ENCODE measurements at places on chromosomes 11 and 22. TPM values are rescaled to one million over a fixed set of nuclear protein-coding genes. Genes with fewer than 3 reads are reported as not detected.

DNA sequence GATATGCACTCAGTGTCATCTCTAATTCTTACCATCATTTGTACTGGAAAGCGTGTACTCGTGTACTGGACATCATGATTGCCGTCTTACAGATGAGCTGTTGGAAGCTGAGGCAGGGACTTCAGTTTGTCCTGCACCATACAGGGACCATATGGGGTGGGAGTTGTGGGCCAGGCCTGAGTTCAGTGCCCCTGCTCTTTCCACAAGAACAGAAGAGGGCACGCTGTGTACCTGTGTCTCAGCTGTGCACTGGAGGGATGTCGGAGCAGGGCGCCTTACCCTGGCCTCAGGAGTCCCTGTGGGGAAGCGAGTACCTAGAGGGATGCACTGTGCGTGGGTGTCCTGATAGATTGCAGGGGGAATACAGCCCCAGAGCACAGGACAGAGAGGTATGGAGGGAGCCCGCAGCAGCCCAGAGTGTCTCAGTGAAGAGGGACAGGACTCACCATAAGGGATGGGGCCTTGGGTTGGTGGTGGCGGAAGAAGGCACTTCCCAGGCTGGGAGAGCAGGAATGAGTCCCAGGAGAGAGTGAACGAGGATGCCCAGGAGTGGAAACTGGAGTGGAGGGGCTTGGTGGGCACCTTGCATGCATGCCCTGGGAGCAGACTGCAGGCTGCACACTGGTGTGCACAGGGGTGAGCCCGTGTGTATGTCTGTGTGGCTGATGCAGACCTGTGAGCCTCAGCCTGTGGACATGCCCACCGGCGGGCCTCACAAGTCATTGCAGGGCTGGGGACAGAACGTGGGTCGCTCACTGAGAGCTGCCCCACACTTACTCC lies 329.7 kb downstream of the TBC1D22A start:
- no peak for DNase-seq

DNA sequence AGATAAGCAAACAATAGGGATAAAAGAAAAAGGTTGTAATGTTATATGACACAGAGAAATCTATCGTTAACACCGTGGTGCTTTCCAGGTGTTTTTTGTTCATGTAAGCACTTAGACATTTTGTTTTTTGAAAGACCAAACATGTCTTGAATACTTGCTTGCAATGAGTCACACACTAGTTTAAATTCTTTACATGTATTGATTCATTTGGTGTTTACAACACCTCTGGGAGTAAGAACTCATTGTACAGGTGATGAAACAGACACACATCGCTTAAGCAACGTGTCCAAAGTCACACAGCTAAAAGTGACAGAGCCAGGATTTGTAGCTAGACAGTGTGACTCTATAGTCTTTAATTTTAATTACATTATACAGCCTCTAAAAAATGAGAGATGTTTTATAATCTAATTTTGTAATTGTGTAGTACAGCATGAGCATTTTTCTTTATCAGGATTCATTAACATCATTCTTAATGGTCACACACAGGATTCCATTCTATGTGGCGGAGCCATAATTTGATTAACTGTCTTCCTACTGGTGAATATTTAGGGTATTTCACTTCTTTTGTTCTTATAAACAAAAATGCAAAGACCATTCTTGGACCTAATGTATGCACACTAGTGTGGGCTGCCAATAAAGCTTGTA lies 148.8 kb downstream of the DBX1 start:
- no peak for DNase-seq

DNA sequence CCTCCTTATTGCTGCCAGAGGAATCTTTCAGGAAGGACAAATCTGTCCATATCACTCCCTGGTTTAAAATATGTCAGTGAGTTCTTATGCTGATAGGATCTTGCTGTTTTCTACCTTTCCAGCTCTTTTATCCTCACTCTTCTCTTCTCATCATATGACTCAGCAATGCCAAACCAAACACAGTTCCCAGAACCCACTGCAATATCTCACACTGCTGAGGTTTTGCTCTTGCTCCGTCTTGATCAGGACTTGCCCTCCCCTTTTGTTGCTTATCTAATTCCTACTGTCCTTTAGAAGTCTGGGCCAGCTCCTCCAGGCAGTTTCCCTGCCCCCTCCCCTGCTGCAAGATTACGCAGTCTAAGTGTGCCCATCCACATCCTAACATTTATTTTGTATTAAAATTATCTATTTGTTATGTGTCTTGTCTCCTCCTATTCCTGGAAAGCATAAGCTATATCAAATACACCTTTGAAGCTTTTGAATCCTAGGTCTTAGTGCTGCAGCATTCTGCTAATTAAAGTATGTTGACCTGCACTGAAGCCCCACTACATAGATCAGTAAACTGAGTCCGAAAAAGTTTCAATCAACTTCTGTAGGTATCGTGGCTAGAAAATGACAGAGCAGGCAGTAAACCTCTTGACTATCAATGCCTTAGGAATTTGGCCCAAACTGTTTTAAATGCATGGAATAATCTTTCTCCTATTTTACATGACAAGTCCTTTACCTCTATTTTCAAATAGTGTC lies 119.2 kb upstream of the C11orf87 start:
- DNase-seq: no peak

GRCh38 chr11:126991596-126991995 lies 9.0 kb downstream of the KIRREL3 start:
- no peak for DNase-seq

DNA sequence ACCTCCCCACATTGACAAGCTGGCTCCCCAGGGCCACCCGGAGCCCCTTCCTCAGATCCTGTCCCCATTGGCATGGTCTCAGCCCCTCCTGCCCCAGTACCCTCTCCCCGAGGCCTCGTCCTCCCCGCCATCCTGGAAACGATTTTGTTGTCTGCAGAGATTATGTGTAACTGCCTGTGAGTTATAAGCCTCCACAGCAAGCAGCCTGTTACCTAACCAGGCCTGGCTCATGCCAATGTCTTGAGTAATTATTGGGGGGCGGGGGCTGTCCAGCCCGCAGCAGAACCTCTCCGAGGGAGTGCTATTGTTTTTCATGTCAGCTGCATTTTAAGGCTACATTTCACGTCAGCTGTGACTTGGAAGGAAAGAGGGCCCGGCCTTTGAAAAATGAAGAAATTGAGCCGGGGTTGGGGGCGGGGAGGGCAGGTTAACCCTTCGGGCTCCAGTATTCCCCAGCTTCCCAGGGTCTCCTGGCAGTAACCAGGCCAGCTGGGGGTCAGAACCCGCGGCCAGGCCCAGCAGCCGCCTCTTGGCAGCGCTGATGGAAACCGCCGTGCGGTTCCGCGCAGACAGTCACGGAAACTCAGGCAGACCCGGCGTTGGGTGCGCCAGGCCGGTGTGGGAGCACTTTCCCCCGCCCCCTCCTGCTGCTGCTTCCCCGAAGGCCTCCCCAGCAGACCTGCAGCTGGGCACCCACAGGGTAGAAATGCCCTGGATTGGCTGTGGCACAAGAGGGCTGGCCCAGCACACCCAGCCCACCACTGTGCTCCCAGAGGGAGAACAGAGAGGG lies 59.5 kb downstream of the CDKN1C start:
- DNase-seq: no peak

The PRG3 gene
- not detected for total RNA-seq

The SNX32 gene
- total RNA-seq: not detected

GRCh38 chr11:31870609-31871309 lies 59.6 kb upstream of the PAX6 start:
- DNase-seq: peak; percentile 36

GRCh38 chr22:35514366-35514765 lies 26.3 kb upstream of the RASD2 start:
- DNase-seq: no peak

DNA sequence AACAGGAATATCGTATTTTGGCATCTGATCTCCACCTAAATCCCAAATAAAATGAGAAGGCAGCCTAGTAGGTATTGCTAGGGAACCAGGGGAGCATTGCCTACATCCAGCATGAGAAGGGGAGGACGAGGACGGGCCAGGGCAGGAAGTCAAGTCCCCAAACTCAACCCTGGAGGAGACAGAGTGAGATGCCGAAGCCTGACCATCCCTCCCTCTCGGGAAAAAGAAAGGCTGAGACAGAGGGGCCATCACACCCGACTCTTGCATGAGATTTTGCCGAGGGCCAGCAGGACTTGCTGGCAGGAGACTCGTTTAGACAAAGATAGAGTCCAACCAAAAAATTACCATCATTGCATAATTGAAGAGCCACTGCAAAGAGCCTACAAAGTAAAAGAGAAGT lies 50.2 kb upstream of the SPATA19 start:
- no peak for DNase-seq

GRCh38 chr11:3138178-3139085 lies 26.7 kb downstream of the OSBPL5 start:
- peak; percentile 43 for DNase-seq

- DNase-seq: no peak
These were observed 17.7 kb downstream of the JAML start for GRCh38 chr11:118207079-118207478.

DNA sequence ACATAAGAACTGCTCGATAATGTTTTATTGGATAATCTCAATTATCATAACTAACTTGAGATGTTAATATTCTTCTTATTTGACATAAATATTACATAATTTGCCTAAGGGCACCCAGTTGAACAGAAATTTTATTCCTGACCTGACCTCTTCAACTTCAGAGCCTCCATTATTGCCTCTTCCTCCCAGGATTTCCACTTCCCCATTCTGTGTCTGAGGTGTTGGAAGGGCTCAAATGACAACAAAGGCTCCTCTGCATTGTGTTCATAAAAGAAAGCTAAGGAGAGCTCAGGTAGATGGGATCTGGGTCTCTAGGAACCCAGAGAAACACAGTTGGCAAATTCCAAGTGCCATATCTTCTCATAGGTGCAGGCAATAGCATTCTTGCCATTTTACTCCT lies 61.2 kb upstream of the ARHGAP20 start:
- DNase-seq: no peak

The OR1S2 gene
- total RNA-seq: not detected

DNA sequence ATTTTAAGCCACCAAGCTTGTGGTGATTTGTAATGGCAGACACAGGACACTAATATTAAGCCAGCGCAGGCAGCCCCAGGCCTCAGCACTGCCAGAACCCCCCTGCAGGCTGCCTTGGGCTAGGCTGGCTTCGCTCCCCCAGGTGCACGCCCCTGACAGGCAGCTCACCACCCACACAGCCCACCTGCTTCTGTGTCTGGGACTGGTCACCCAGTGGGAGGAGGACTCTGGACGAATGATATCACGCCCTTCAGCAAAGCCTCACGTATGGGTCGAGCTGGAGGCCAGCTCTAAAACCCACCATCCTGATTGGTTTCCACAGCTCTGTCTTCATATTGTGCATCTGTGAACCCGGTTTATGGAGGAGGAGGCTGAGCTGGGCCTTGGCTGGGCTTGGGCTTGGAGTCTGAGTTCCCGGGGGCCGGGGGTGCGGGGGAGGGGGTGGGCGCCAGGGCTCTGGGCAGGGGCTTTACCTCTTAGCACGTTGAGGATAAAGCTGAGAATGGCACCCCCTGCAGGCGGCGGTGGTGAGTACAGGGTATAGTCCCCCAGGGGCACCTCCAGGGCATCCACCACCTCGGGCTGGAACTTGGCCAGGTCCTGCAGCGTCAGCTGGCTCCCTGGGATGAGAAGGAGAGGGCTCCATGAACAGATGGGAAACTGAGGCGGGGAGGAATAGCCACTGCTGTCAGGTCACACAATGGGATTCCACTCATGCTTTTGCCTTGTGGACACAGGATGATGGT lies 13.8 kb downstream of the GGT5 start:
- peak; percentile 65 for DNase-seq

- no peak for DNase-seq
These were observed 16.2 kb downstream of the CD6 start for GRCh38 chr11:60987577-60988277.

DNA sequence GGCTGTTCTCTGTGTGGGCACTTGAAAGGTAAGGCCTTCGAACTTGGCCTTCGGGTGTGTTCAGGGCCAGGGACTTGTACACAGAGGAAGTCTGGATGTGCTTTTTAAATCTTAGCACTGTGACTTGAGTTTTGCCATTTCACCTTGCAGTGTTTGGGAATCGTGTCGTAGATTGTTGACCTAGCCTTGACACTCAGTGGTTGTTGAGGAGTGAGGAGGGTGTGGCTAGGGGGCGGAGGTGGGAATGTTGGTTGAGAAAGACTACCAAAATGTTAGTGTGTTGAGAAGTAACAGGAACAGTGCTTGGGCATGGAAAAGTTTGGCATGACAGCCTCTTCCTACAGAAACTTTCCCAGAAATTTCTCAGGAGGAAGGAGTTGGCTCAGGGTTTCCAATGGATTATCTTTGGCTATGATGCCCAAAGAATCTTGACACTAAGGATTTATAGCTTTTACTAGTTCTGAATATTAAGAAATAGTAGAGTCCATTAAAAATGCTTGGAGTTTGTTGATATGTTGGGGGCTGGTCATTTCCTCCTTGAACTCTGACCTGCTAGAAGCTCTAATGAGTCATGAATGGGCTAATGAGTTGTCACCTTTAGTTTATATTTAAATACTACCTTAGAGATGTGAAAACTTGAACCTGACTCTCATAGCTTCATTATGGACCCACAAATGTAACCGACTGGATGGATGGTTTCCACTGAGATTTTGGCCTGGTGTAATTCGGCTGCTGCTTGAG lies 40.6 kb downstream of the BARX2 start:
- no peak for DNase-seq

All from K562 (cell line).